Activated CD4-positive, alpha-beta memory T cell treated with anti-CD3 and anti-CD28 coated beads, Interleukin-2, amount 10 ng/mL, durations not matched to agents 7 days and 5 days (primary cell): ENCODE measurements at places on chromosomes 4 and X.

DNA sequence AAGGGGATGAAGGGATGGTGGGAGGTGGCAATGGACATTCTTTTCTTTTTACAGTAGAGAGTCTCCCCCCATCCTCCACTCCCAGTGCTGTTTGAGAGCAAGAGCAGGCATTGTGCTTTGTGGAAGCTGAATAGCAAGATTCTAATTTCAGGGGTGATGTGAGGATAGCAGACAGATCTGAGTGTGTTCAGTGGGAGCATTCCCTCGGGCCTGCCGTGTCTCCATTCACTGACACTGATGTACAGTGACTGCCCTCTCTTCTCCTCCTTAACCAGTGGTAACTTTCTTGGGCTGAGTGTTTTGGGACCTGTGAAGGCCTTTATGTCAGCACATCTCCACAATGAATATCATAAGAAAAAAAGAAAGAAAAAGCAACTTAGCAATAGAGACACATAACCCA, 396.6 kb upstream of the RPS6KA3 start:
- DNase-seq = no peak

- DNase-seq = no peak
These were observed 12.2 kb upstream of the NKRF start for GRCh38 chrX:119618439-119618838.

DNA sequence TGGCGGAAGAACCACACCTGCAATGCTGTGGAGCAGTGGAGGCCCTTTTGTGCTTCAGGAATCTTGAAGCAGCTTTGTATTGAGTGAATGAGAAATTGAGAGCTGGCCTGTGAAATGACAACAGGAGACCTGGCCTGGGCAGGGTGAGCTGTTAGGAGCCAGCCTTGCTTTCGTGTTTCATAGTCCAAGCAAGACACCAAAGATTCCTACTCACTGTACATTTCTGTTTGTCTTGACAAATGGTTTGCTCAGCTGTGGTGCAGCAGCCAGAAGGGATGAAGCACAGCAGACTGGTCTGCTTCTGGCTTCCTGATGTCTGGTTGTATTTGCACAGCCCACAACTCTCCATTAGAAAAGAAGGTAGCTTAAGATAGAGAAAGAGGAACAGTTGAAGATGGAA, 96.5 kb downstream of the GATB start:
- DNase-seq = no peak

DNA sequence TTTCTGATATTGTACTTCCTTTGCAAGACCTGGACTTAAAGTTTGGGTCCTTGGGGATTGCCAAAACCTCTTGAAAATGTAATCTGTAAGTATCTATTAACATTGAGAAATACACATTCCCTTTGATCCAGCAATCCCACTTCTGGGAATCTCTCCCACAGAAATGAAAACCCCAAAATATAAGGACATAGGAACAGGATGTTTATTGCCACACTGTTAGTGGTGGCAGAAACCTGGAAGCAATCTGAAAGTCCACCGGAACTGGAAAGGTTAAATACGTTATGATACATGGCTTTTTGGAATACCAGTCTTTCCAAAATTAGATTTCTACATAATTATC, 71.2 kb upstream of the STX18 start:
- DNase-seq = no peak

DNA sequence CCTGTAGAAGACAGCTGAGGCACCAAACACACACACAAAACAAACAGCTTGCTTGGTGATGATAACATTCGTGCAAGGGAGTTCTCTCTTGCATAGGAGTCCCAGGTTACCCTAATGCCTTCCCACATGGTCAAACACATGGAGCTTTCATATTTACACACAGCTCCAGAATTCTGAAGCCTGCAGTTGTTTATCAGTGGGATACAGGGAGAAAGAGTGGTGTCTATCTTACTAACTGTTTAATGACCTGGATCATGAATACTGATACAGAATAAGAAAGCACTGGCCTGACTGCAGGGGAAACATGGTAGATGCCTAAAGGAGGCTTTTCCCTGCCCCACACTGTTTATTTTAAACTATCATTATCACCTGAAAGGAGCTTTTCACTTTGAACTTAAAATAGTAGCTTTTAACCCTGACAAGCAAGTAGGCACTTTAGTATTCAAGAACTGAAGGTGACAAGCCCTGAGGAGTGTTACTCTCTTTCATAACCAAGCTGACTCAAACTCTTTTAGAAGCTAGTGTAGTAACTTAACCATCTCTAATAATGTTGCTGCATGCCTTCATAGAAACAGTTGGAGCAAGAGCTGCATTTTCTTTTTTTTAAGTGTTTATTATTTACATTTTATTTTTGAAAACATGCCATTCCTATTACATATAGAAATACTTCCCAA, 15.6 kb downstream of the TET2 start:
- DNase-seq = no peak

DNA sequence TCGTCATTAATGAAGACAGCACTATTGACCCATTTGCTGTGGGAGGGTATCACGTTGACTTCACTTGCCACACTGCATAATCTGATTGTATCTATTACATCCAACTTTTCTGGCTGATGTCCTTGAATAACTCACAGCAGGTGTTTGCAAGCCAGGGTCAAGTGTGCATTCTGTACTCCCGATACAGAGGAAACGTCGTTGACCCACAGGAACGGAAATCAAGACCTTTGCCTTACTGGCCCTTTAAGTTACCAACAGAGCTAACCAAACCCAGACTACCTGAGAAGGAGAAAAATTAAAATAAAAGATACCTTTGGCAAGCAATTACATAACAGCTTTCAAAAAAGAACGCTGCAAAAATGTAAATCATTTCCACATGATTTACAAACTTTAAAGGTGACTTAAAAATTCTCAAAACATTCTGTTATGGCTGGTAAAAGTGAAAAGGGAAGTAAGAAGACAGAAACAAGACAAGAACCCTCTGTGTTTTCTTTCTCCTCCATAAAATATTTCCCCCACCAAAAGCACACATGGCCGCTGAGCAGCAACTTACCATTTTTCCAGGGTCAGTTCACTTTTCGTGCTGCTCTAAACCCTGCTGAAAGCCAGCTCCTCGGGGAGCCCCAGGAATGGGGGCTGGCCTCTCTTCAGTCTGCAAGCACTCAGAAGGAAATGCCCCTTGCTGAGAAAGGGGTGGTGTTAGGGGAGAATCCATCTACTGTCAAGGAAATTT, 6.5 kb upstream of the SHISA3 start:
- DNase-seq = no peak

GRCh38 chr4:168524006-168524405, 27.2 kb downstream of the PALLD start:
- no peak for DNase-seq

- peak; percentile 14 for DNase-seq
These were observed 9.9 kb downstream of the MXD4 start for GRCh38 chr4:2251795-2252529.

- peak; percentile 47 for DNase-seq
These were observed 45.9 kb upstream of the PGM2 start for GRCh38 chr4:37780444-37781130.

GRCh38 chr4:8709729-8710360, 117.3 kb downstream of the CPZ start:
- DNase-seq = no peak

GRCh38 chr4:73668782-73669201, 48.6 kb upstream of the RASSF6 start:
- no peak for DNase-seq

- peak; percentile 48 for DNase-seq
These were observed 5.8 kb downstream of the LAS1L start for GRCh38 chrX:65528705-65529340.

DNA sequence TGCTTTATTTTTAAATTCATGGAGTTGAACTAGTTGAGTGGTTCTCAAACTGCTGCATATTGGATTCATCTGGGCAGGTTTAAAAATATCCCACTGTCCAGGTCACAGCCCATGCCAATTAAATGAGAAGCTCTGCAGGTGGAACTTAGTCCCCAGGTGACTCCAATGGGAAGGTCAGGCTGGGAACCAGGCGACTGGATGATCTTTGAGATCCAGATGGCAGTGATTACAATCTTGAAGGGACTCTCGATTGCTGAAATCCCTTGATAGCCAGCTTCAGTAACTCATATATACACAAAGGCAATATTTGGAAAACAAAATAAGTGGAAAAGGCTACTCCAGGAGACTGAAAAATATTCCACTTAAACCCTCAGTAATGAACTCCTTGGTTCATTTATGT, 8.1 kb downstream of the ADH1A start:
- DNase-seq = no peak

GRCh38 chr4:158032733-158033415, 140.0 kb downstream of the GASK1B start:
- no peak for DNase-seq

DNA sequence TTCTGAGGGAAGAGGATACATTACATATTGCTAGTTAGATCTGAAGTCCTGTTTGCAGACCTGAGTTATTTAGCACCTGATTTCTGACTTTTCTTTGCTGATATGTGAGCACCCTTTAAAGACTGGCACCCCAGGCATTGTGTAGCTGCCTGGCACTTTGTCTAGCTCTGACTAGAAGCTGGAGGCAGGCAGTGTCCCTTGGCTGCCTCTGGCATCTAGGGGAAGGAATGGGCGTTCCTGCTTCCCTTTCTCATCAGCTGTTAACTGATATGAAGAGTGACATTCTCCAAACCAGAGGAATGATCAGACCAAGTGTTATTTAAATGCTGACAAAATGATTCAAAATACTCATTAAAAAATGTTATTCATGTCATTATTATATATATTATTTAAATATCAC, 30.3 kb upstream of the SHISA3 start:
- DNase-seq = no peak

DNA sequence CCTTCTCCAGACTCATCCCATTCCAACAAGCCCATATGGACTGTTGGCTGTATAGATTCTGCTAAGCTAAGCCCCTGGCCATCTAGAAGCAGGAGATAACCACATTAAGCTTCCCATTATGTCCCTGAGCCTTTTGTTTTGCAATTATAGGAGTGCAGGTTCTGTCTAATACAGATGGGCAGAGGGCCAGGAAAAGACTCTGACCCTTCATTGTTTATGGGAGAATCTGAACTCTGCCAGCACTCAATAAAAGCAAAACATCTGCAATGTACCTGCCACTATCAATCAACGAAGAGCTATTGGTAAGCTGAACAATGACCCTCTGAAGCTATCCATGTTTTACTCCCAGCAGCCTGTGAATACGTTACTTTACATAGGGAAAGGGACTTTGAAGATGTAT, 207.3 kb upstream of the CLNK start:
- no peak for DNase-seq

GRCh38 chr4:99506781-99507180, 4.0 kb upstream of the C4orf17 start:
- no peak for DNase-seq

DNA sequence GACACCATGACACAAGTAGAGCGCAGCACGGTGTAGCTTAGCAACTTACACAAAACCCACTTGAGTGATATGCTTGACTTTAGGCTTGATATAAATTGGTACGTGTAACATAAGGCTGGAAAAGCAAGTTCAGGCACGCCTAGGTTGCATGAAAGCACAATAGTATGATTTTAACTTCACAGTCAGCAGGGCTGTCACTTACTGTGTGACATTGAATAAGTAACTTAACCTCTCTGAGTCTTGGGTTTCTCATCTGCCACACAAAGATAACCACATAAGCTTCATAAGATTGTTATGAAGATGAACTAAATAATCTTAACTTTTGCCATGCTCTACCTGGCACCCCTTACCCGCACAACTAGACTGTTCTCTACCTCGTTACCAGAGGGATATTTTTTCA, 9.5 kb downstream of the SRD5A3 start:
- no peak for DNase-seq

GRCh38 chr4:110085131-110085530, 113.3 kb downstream of the ELOVL6 start:
- DNase-seq = no peak

- DNase-seq = no peak
These were observed 11.3 kb upstream of the SLC2A9 start for GRCh38 chr4:10032625-10033024.

DNA sequence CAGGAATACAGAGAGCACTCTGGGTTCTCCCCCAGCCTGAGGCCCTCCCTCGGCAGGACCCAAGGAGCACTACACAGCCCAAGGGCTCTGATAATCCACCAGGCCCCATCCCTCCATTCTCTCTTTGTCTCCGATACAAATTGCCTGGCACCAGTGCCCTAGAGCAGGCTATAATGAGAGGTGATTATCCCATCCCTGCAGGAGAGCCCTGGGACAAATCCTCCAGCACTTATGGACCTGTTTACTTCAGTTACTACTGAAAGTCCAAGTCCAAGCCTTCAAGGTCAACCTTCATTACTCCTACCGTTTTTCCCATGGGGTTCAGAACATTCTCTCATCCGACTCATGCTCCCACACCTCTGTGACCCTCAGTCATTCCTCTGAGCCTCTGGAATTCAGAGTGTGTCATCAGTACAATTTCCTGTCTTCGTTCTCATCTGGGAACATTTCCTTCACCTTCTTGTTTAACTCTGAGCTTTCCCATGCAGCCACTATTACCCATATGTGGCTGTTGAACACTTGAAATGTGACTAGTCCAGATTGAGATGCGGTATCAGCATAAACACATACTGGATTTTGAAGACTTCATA, 299.0 kb downstream of the RAPGEF2 start:
- no peak for DNase-seq

DNA sequence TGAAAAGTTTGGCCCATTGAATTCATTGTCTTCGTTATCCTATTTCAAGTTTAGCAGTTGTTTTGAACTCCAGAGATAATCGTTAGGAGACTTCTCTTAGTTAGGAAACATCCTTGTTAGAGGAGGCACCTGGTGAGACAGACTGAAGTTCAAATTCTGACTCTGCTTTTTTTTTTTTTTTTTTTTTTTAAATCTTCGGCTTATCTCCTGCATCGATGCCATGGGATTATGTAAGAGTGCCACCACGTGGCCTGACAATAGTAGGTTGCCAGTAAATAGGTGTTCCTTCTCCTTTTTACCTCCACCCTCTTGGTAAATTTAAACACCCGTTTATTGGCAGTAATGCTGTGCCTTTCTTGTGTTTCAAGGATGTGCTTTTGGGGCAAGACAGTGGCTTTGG, 149.3 kb downstream of the SOWAHB start:
- DNase-seq = peak; percentile 20

DNA sequence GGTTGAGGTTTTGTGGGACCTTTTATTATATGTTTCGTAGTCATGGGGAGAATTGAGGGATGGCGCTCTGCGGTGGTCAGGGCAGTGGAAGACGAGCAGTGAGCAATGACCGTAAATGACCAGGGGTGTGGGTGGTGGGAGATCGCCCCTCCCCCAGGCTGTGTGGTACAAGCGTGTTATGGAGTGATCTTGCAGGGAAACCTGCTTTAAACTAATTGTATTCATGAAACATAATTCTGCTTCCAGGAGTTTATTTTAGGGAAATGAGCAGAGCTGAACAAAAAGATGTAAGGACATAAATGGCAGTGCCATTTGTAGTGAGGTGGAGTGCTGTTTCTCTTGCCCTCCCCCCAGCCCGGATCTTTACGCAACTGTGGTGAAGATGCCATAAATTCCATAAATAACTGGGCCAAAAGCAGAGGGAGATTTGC, 20.2 kb downstream of the GYG2 start:
- DNase-seq = no peak
